ENCODE measurements at places on chromosomes 2 and 18.
A peak's percentile ranks its signal among the peaks of the same experiment; 100 is the strongest.

DNA sequence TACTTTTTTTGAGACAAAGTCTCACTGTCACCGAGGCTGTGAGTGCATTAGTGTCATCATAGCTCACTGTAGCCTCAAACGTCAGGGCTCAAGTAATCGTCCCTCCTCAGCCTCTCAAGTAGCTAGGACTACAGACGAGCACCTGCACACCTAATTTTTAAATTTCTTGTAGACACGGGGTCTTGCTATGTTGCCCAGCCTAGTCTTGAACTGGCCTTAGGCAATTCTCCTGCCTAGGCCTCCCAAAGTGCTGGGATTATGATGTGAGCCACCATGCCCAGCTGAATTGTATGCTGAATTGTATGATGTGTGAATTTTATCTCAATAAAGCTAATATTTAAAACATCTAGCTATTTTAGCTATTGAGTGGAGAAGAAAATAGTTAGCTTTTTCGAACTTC lies 18.9 kb downstream of the CAB39 start:
- H3K27ac ChIP-seq: no peak overlapping the region
- H3K36me3 ChIP-seq: no peaks in the 10 kb centered on the region
- DNase-seq: no peak

GRCh38 chr18:54825601-54826344 lies 2.5 kb upstream of the RAB27B start:
- no peak overlapping the region for H3K4me3 ChIP-seq
- no peaks in the 10 kb centered on the region for H3K27me3 ChIP-seq
- no peaks in the 10 kb centered on the region for H3K4me1 ChIP-seq
- no peak overlapping the region for H3K27ac ChIP-seq

GRCh38 chr18:50507120-50507590 lies 52.7 kb upstream of the MAPK4 start:
- H3K27ac ChIP-seq: no peak overlapping the region
- H3K4me3 ChIP-seq: no peak overlapping the region
- no peaks in the 10 kb centered on the region for H3K27me3 ChIP-seq
- DNase-seq: peak; percentile 76
- no peaks in the 10 kb centered on the region for H3K36me3 ChIP-seq

- DNase-seq: no peak
- no peaks in the 10 kb centered on the region for H3K36me3 ChIP-seq
Measured at GRCh38 chr2:101159526-101159925, 8.3 kb upstream of the TBC1D8 start.

DNA sequence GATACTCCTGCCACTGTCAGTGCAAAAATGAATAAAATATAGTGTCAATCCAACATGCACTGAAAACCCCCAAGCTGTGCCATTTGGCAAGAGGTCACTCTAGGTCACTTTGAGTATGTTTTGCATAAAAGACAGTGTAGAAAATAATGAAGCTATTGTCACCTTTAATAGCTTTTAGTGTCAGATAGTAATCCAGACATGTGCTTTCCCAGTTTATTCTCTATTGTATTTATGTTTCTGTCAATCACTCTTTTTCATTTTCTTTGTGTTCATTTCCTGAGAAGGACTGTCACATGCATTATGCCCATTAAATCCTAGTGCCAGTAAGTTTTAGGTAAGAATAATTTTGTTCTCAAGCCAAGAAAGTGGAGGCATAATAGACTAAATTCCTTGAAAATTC lies 1073.9 kb upstream of the CDH2 start:
- no peak for DNase-seq
- no peak overlapping the region for H3K27ac ChIP-seq
- no peaks in the 10 kb centered on the region for H3K27me3 ChIP-seq

- peaks cover 5% of the 10 kb centered on the region for H3K4me1 ChIP-seq
- H3K27me3 ChIP-seq: no peaks in the 10 kb centered on the region
- no peak overlapping the region for H3K27ac ChIP-seq
- H3K4me3 ChIP-seq: no peak overlapping the region
- DNase-seq: no peak
- no peaks in the 10 kb centered on the region for H3K36me3 ChIP-seq
Measured at GRCh38 chr18:24819141-24819890, 358.9 kb downstream of the HRH4 start.

DNA sequence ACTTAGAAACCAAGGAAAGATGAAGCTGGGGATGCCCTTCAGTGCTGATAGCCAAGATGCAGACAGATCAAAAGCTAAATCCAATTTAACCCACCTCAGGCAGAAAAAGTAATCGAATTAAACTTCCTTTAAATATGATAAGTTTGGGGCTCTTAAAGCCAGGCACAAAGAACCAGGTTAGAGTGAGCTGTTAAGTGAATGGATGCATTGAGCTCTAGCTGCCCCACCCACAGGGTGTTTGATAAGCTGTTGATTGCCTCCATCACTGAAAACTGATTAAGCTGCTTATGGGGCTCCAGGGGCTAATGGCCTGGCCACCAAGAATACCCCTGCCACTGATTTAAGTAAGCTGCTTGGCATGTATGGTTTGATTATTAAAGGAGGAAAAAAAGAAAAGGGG lies 119.8 kb downstream of the PLEKHM3 start:
- H3K27me3 ChIP-seq: no peaks in the 10 kb centered on the region
- H3K4me1 ChIP-seq: peaks cover 3% of the 10 kb centered on the region
- DNase-seq: no peak
- no peak overlapping the region for H3K27ac ChIP-seq
- peaks cover 7% of the 10 kb centered on the region for H3K36me3 ChIP-seq

DNA sequence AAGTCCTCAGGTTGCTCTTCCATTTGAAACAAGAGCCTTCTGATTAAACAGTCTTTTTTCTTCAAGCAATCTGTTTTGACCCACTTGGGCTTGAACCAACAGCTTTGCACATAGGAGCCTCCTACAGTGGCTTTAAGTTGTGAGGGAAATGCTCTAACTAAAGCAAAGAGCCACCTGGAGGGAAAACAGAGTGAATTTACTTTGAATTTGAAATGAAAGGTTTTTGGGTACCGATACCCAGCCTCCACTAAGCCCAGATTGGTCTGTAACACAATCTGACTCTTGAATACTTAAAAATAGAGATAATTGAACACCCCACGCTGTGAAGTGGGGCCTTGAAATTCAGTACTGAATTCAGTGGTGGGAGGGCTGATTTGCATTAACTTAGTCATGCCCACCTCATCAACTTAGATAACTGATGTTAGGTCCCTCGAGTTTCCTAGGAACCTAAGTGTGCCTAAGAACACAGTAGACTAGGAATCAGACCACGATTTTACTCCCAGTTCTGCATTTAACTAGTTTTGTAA lies 56.3 kb upstream of the ACVR1C start:
- no peaks in the 10 kb centered on the region for H3K27me3 ChIP-seq
- no peak overlapping the region for H3K4me3 ChIP-seq

- no peak for DNase-seq
- no peaks in the 10 kb centered on the region for H3K36me3 ChIP-seq
- H3K4me1 ChIP-seq: no peaks in the 10 kb centered on the region
- no peak overlapping the region for H3K4me3 ChIP-seq
- no peaks in the 10 kb centered on the region for H3K27me3 ChIP-seq
Measured at GRCh38 chr2:240624011-240624949, 1.0 kb upstream of the GPR35 start.

- DNase-seq: no peak
- no peaks in the 10 kb centered on the region for H3K27me3 ChIP-seq
- H3K36me3 ChIP-seq: no peaks in the 10 kb centered on the region
- H3K4me1 ChIP-seq: peaks cover 9% of the 10 kb centered on the region
Measured at GRCh38 chr2:46269001-46269400, 28.2 kb upstream of the EPAS1 start.

DNA sequence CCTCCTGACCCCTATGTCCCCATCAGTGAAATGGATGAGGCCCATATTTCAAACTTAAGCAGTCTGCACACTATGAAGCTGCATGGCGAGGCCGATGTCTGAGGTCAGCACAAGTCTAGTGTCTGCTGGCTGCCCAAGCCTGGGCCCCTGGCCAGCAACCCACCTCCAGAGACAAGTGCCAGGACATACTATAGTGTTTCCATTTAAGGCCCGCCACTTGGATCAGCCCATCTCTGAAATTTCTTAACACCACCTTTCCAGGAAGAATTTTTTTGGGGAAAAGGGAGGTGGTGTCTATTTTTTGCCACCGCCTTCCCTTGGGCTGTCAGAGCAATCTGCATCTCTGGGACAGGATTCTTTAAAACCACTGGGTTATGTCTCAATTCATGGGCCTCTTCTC lies 1.8 kb downstream of the ACVR1 start:
- peaks cover 22% of the 10 kb centered on the region for H3K4me1 ChIP-seq
- H3K27me3 ChIP-seq: no peaks in the 10 kb centered on the region
- H3K27ac ChIP-seq: peak overlapping the region; percentile 32
- no peak overlapping the region for H3K4me3 ChIP-seq
- no peaks in the 10 kb centered on the region for H3K36me3 ChIP-seq

DNA sequence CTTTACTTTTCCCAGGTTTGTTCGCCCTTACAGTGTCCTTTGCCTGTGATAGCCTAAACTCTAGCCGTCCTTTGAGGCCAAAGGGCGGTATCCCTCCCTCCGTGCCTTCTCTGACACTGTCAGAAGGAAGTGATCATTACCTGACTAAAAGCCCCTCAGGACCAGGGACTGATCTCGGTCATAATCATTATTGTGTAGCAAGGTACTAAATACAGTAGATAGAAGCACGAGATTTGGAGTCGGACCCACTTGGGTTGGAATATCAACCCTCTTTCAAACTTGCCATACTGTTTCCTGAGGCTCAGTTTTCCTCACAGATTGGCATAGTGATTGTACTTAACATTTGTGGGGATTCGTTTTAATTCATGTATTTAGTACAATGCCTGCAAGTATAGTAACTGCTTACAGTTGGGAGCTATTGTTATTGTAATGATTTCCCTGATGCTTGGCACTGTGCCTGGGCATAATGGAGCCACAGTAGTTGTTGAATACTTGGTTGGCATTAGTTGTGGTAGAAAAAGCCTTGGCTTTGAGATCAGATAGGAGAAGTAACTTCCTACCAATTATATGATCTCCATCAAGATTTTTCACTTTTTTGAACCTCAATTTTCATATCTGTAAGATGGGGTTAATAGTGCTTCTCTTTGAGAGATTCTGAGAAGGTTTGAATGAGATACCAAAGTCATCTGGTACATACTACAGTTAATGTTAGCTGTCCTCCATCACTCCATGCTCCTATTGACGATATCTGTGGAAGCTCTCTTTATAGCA lies 836 bp downstream of the STK11IP start:
- peaks cover 12% of the 10 kb centered on the region for H3K36me3 ChIP-seq
- peak overlapping the region; percentile 52 for H3K4me3 ChIP-seq
- peak overlapping the region; percentile 92 for H3K27ac ChIP-seq
- peaks cover 18% of the 10 kb centered on the region for H3K4me1 ChIP-seq

- no peaks in the 10 kb centered on the region for H3K27me3 ChIP-seq
- no peaks in the 10 kb centered on the region for H3K36me3 ChIP-seq
- H3K27ac ChIP-seq: no peak overlapping the region
- DNase-seq: no peak
- H3K4me1 ChIP-seq: peaks cover 3% of the 10 kb centered on the region
- no peak overlapping the region for H3K4me3 ChIP-seq
Measured at GRCh38 chr2:224248944-224249371, 152.9 kb downstream of the FAM124B start.

Measured in lung (tissue), 17 donors.